CD4-positive, CD25-positive, alpha-beta regulatory T cell (primary cell): ENCODE measurements at places on chromosomes 12 and 14. TPM values are rescaled to one million over a fixed set of nuclear protein-coding genes. Genes with fewer than 3 reads are reported as not detected.

Gene YEATS4
- total RNA-seq, result 32.6 TPM

Gene NTF3
- not detected for total RNA-seq

DNA sequence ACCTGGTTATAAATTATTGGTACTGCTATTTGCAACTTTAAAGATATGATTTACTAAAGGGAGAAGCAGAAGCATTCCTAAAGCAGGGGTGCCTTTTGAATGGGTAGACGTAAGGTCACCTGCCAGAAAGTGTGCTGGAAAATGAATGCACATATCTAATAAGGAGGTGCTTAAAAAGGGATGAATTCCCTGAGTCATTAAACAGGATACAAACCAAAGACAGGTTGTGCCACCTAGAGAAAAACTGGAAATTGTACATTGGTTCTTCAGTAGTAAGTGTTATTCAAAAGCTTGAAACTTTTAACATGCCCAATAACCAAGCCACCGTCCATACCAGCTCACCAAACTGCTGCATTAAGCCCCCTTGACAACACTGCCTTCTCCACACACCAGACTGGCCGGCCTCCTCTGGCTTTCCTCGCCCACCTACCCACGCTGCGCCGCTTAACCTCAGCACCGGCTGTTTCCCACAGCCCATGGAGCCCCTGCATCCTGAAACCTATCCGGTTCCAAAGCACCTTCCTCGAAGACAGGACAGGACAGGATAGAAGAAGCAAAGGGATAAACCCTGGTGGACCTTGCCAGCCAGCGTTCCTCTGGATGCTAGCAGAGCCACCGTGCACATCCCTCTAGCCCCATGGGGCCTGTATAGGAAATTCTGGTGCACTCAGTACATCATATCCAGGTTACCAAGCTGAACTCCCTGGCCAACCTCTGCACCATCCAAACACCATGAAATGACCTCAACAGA is 201.5 kb upstream of the CAND1 start:
- no peak for DNase-seq

- DNase-seq, result no peak
Measured at GRCh38 chr12:103373088-103373523, 122.7 kb downstream of the C12orf42 start.
